ENCODE measurements at places on chromosomes 1 and 21.

DNA sequence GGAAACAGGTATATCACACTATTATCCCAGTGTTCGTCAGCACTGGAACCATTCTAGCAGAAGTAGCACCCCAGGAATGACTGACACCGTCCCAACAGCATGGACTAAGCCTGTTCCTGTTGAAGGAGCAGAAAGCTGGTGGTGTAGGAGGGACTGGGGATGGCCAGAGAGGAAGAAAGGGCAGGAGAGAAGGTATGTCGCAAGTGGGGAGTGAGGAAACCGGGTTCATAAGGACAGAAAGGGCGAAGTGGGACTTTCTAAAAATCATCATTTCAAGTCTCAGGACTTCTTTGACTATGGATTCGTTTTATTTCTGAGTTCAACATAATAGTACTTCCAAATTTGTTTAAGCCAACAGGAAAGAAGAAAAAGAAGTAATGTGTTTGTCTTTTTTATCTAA, 19.7 kb upstream of the MX1 start:
- DNase-seq: no peak

GRCh38 chr1:18320051-18320450, 160.7 kb upstream of the KLHDC7A start:
- no peak for DNase-seq

- no peak for DNase-seq
These were observed 135.1 kb downstream of the CLIC6 start for GRCh38 chr21:34803782-34804370.

DNA sequence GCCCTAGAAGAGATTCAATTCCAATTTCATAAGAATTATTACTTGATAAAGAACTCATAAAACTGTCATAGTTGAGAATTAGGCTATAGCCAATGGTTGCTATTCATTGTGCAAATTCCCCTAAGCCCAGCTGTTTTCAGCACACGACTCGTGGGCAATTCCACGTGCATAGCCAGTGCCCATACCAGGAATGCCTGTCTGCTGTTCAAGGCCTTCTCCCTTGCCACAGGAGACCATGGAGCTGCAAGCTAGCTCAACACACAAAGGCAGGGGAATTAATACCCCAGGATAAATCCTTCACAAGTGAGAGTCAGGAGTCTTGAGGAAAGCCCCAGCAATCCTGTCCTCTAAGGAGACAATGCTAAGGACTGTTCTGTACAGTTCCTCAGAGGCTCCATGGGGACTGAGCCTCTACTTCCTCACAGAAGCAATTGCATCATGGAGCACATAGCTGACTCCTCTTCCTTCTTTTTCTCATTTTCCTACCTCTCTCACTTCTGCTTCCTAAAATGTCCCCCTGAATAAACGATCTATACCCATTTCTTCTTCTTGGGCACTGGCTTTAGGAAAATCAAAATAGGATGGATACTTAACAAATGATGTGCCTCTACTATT, 19.1 kb upstream of the CHRM3 start:
- DNase-seq: no peak

GRCh38 chr21:27704567-27705166, 737.8 kb upstream of the ADAMTS5 start:
- DNase-seq: no peak

DNA sequence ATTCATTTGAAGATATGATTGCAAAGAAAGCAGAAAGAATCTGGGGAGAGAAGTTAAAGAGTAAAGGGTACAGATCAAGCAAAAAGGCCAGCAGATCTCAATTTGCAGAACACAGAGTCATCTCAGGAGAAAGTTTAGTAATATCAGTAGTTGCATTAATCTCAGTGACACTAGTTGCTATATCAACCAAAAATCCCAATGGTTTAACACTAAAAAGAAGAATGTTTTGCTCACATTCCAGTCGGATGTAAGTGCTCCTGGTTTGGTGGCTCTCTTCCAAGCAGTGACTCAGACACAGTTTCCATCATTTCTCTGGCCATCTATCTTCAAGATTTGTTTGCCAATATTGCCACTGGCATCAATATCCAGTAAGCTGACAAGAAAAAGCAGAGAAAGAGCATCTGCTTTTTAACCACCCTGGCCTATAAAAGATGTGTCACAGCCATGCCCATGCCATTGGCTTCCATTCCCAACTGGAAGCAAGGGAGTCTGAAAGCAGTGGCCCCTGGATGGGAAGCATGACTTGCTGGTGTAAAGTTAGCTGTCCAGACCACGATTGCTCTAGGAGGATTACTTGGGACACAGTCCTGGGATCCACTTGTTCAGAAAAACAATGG, 45.5 kb upstream of the AIM2 start:
- DNase-seq: peak; percentile 34

DNA sequence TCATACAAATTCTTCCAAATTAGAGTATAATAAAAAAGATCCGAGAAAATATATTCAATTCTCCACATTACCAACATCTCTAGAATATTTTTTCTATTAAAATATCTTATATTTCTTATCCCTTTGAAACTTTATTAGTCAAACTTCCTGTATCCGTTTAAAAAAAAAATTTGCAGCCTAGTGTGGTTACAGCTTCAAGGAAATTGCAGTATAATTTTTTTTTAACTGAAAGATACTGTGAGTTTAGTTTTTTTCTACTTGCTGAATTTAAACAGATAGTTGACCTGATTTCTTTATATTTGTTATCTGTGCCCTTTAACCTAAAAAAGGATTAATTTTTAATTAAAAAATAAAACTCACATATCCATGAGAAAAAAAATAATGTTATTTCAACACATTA, 1.5 kb downstream of the RGS18 start:
- DNase-seq: no peak

GRCh38 chr1:14681182-14681581, 82.7 kb downstream of the KAZN start:
- peak; percentile 49 for DNase-seq

GRCh38 chr1:55723001-55723400, 507.8 kb upstream of the USP24 start:
- DNase-seq: no peak

GRCh38 chr21:33434770-33435360, 31.7 kb downstream of the IFNGR2 start:
- peak; percentile 85 for DNase-seq

GRCh38 chr1:2322065-2322571, 69.2 kb downstream of the MORN1 start:
- DNase-seq: peak; percentile 93

GRCh38 chr1:43293896-43294760, 6.7 kb upstream of the TIE1 start:
- DNase-seq: peak; percentile 62

GRCh38 chr1:183993132-183993531, 44.4 kb downstream of the COLGALT2 start:
- DNase-seq: peak; percentile 18

- DNase-seq: peak; percentile 51
These were observed 34.0 kb downstream of the MACF1 start for GRCh38 chr1:39238476-39238875.

GRCh38 chr1:214791961-214792360, 189.0 kb downstream of the CENPF start:
- no peak for DNase-seq

DNA sequence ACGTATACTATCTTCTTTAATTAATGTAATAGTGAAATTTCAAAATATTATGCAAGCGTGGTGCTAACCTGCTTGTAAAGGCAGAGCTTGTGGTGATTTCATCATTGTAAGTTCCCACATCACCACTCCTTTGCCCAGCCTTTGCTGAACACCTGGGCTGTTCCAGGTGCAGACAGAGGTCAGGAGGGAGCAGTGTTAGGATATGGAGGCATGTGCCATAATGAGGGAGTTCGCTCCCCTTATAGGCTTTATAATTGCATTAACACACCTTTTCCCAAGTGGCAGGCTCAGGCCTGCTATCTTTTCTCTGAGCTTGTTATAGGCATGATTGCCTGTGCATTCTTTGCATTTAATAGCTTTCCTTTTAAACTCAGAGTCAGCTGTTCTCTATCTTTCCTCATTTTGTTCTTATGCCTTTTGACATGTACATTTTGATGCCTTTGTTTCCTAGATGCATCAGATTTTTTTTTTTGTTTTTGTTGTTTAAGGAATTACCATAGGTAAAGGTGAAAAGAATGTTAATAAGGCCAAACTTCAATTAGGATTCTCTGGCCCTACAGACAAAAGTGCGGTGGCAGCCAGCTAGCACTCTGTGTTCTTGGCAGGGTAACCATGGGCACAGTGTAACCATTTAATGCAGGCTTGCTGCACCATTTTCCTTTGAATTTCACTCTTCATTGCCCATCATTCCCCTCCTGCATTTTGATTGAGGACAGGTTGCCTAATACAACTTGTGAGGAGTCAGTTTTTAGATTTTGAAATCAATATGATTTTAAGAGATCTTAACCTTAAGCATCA, 12.6 kb downstream of the NPL start:
- no peak for DNase-seq

DNA sequence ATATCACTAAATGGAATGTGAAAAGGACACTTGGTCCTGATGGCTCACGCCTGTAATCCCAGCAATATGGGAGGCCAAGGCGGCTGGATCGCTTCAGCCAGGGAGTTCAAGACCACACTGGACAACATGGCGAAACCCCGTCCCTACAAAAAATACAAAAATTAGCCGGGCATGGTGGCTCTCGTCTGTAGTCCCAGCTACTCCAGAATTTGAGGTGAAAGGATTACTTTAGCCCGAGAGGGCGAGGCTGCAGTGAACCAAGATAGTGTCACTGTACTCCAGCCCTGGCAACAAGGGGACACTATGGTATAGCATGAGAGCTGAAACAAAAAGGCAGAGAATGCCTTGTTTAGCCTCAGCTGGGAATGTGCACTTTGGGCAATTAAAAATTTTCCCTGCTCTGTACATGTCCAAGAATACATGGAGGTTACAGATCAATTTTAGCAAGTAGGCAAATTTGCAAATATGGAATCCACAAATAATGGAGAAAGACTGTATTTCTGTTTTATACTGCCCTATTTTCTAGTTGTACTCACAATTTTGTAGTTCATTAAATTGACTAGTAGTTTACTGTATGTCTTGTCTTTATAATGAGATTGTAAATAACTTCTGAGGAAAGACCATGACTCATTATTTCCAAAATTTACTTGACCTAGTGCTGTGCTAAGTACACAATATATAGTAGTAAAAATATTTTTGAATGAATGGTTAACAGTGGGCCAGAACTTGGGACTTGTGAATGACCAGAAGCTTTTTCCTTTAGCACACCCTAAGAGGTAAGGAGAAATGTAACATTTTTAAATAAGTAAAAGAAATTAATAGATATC, 2.0 kb upstream of the ANGEL2 start:
- DNase-seq: no peak

DNA sequence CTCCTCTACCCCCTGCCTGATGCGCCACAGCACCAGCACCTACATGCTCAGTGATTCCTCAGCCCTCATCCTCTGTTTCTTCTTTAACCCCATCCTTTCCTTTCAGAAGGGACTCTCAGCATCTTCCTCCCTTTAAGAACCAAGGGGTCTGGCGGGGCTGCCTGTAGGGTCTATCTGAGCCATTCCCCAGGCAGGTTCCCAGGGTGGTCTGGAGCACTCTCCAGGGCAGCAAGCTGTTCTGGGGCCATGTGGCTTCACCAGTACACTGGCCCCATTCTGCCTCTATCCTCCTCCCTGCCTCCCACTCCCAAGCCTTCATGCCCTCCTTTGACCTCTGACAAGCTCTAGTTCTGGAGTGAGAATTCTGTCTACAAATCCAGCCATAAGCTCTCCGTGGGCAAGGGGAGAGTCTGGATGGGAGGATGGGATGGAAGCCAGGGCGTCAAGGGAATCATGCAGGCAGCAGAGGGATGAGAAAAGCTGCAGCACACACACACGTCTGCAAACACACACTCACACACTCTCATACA, 10.4 kb downstream of the BATF3 start:
- no peak for DNase-seq

DNA sequence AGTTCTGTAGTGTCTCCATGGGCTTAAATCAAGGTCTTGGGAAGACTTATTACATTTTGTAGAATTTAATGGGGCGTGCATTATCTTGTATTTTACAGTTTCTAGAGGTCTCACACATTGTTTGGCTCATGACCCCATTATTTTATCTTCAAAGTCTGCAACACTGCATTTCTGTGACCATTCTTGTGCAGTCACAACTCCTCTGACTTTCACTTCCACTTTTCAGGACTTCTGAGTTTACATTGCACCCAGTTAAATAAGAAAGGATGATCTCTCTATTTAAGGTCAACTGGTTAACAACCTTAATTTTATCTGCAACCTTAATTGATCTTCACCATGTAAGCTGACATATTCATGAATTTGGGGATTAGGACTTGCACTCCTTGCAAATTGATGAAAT, 1186.6 kb downstream of the MRPL39 start:
- DNase-seq: no peak

- no peak for DNase-seq
These were observed 9.8 kb upstream of the SMAP2 start for GRCh38 chr1:40363721-40364120.

DNA sequence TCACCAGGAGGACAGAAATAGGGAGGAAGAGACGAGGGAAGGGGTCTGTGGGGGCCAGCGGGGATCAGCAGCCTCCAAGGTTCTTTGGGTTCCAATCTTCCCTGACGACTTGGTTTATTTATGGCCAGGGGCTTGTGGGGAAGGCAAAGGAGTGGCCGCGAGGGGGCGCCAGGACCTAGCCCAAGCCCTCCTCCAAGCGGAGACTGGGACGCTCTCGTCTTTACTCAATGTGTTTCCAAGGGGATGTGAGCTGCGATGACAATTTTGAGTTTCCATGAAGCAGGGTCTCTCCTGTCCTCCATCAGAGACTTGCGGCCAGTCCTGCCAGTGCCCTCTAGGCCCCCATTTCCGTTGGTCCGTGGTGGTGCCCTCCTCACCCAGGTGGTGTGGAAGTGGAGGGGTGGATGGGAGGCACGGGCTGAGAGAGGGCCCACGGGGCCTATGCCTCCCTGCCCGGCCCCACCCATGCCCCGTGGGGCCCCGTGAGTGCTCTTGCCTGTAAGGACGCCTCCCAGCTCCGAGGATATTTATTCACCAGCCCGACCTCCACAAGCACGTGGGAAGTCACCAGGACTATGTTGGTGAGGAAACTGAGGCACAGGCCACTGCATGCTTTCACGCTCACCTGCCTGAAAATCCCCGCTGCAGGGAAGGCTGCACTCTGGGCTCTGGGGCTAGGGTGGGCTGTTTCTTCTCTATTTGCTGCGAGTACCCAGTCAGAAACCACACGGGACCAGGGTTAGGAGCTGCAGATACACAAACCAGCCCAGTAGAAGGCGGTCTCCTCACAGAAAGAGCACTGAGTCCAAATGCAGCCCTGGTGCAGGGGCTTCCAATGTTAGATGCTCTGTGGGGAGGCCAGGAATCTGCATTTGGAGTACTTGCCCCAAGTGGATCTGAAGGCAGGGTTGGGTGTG, 26.5 kb downstream of the DMRTB1 start:
- peak; percentile 76 for DNase-seq

GRCh38 chr1:204709021-204709420, 23.5 kb upstream of the LRRN2 start:
- DNase-seq: no peak

- DNase-seq: no peak
These were observed 82.0 kb downstream of the KCNK1 start for GRCh38 chr1:233695901-233696300.

GRCh38 chr1:204431310-204432184, 19.9 kb upstream of the PPP1R15B start:
- DNase-seq: peak; percentile 73
